Activated T-cell treated with anti-CD3 and anti-CD28 coated beads, Interleukin-2, amount 50 U/mL, for 1 hour (primary cell): ENCODE measurements at places on chromosomes 5 and 9.

- DNase-seq = no peak
These were observed 244.7 kb downstream of the PIK3R1 start for GRCh38 chr5:68460147-68460798.

DNA sequence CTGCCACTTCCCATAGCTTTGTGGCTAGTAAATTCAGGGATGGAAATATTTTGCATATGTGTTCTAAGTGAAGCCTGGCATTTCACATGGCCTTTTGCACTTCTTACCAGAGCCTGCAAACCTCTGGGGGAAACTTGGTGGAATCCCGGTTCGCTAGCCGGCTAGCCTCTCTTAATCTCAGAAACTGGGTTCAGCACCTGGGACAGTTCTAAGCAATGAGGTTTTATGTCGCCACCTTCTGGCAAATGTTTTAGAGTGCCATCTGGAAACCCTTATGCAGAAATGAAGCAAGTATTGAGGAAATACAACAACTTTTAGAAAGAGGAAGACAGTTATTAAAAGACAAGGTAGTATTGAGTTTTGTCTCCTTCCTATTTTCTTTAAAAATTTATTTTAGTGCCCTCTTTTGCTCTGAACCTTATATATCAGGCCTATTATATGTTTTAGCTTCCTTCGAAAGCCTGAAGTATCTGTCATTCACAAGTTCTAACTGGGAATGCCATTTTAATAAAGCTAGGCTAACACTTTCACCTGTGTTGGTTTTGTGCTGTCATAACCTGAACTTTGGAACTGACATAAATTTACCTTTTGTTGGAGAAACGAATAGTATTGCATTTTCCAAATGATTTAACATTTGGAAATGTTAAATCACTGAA, 963 bp upstream of the HTR1A start:
- DNase-seq = no peak

DNA sequence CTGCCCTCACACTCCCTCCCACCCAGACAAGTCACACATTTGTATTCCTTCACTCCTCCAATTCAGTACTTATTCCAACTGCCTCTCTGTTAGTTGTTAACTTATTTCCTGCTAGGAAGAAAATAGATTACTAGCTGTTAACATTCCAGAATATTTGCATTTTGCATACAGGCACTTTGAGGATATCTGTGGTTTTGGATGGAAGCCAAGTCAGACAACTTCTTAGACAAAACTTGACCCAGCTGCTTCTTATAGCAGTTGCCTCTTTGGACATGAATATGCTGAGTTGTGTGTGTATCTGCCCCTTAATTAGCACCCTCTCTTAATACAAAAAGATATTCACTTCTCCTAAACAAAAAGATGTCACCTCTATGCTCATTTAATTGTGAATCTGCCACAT, 1280.6 kb upstream of the ACO1 start:
- no peak for DNase-seq

DNA sequence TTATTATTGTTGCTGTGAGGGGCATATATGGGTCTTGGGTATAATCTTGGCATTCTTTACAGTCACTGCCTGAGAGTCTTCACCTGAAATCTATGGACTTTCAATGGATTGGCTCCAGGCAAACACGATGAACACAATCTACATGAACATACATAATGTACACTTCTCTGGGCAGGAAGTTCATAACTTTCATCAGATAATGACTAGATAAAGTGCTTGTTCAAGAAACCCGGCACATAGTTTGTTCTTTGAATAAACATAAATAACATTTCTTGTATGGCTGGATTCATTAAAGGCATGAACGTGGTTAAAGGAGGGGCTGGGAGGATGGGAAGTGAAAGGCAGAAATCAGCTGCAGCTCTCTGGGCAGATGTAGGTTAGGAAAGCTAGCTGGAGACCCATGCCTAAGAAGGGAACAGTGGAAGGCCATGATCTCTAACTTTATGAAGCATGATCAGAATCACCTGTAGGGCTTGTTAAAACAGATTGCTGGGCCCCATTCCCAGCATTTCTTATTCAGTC, 306.9 kb upstream of the EFNA5 start:
- no peak for DNase-seq

- DNase-seq = no peak
These were observed 9.5 kb downstream of the ARSK start for GRCh38 chr5:95564450-95564849.

- no peak for DNase-seq
These were observed 103.5 kb upstream of the APC start for GRCh38 chr5:112634166-112634565.

GRCh38 chr9:116115761-116116353, 37.7 kb upstream of the PAPPA start:
- no peak for DNase-seq

DNA sequence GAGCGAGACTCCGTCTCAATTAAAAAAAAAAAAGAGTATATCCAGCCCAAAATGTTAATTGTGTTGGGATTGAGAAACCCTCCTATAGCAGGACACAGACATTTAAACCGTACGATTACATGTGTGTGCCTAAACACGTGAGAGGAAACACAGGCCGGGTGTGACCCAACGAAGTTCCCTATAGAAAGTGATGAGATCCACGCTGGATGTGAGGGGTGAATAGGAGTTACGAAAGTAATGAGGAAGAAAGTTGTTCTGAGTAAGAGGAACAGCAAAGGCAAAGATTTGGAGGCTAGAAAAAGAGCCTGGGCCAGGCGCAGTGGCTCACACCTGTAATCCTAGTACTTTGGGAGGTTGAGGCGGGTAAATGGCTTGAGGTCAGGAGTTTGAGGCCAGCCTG, 13.6 kb downstream of the NAIF1 start:
- DNase-seq = no peak

GRCh38 chr5:31317665-31318064, 124.2 kb downstream of the CDH6 start:
- DNase-seq = no peak

DNA sequence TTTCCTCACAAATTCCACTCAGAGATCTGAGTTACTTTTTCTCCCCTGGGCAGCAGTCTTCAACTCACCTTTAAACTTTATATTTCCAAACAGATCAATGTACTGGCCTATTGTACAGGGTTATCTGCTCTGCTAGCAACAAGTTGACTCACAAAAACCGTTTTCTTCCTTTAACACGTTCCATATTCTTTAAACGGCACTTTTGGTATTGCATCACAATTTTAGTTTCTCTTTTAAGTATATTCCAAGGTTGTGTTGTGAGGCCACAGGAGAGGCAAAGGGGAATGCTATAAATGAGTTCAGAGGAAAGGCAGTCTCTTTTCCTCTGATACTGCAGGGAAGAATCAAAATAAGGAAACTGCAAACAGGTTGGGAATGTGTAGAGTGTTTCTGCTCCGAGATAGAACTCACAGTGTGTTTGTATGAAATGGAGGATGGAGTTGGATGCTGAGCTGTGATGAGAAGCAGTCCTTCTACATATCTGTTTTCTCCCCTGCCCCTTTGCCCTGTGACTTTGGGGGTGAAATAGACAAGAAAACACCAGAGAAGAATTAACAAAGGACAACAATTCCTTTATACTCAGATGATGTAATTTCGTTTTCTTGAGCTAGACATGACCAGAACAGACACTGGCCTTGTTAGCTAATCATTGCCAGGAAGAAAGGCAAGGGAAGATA, 9.9 kb upstream of the ALDOB start:
- DNase-seq = no peak

DNA sequence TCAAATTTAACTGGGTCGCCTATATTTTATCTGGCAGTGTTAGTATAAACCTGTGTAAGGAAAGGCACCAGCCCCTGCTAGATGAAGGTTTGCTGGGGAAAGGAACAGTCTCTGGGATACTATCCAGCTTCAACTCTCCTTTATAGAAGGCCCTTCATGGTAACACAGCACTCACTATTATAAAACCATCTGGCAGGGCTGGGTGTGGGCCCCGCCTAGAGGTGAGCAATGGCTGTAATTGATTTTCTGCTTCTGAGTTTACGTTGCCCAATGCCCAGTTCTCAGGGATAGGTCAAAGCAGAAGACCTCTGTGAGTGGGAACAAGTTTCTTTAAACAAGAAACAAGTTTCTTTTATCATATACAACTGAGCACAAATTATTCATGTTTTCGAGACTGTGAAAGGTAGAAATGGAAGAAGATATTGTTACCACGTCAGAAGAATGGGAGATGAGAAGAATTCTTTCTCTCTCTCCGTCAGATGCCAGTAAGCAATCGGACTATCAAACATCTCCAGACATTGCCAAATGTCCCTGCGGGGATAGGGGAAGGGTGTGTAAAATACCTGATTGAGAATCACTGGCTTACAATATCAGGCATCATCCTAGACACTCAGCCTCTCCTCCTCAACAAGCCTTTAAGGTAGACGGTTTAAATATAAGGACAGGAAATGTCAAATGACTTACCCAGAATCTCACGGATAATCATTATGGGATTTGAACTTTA, 205.9 kb downstream of the PDZD2 start:
- no peak for DNase-seq
